ENCODE measurements at places on chromosomes 7 and 10.

DNA sequence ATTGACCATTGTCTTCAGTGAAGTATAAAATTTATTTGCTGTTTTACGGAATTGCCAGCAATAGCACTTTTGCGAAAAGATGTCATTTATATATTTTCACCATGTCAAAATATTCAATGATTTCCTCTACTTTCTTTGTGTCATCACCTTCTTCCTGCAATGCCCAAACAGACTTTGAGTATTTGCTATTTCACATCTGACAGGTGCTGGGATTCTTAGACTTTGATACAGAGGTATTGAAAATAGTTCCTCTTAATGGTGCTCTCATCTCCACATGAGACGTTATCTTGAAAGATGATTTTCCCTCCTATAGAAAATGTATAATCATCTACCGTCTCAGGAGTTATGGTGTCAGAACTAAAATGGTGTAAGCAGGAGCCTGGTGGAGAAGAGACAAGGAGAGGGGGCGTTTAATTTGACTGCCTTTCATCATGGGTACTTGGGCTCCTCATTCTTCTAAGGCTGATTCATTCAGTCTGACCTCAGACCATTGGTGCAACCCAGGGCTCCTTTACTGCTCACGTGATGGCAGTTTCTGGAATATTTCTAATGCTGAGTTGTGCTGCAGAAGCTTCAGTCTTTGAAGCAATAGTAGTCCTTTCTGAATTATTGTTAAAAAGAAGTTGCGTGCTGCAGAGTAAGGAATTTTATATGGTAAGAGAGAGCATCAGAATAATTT, 404.6 kb downstream of the PHTF2 start:
- no peak for DNase-seq

DNA sequence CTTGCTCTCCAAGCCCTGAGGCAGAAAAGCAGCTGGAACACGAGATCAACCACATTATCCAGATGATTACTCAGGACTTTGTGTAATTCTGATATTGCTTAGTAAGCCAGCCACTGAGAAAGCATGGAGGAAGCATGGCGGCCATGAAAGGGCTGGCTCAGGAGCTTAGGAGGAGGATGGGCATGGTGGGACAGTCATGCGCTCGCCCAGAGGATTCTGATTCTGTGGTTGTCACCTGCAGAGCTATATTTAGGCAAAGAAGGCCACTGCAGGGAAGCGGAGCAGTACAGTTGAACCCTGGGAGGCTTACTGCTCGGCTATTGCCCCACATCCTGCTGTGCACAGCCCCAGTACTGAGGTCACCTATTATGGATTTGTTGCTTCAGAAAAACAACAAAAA, 128.8 kb upstream of the DNAJB12 start:
- DNase-seq: no peak

DNA sequence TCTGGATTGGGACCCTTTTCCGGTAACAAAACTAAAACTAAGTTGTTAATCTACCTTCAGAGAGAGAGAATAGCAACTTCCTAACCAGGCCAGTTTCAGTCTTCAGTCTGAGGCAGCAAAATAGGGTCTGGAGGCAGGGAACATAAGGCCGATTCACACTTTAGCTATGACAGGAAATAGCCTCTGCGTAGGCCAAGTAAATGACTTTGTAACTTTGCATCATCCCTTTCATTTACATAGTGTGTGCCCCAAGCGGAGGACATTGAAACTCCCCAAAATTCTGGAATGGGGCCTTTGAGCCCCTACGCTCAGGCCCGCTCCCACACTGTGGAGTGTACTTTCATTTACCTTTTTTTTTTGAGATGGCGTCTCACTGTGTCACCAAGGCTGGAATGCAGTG, 1.7 kb upstream of the UPP1 start:
- DNase-seq: no peak

DNA sequence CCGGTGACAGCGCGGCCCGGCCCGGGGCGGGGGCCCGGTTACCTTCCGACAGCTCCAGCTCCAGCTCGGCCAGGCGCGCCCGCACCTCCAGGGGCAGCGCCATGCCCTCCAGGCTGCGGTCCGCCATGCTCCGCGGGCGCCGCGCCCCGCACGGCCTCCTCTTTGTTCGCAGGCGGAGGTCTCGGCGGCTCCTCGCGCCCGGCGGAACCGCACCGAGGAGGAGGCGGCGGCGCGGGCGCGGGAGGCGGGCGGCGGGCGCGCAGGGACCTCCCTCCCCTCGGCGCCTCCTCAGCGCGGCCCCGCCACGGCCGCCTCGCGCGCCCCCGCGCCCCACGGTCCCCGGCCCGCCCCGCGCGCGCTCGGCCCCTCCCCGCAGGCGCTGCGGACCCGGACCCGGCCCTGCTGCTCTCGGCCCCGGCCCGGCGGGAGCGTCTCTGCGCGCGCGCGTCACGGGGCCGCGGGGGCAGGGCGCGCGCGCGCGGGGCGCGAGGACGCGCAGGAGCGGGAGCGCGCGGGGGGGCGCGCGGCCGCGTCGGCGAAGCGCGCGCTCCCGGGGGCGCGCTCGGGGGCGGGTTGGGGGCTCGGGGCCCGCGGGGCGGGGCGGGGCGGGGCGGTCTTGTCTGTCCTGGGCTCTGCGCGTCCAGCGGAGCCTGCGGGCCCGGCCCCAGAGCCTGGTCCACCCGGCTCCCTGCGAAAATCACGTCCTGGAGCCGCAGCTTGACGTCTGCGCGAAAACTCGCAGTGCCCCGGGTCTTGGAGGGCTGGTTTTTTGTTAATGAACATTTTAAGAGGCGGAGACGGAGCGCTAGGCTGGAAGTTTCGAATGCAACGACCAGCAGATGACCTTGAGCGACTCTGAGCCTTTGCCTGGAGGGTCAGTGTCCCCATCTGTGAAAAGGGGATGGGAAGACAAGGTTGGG, at the start of gene DIP2C:
Gene DIP2C, minus strand, starts transcription at position 217 of the 920 bp plus-strand sequence. Its CDS starts 90 bp downstream, at position 127.
- no peak for DNase-seq

GRCh38 chr7:102933763-102934162, 21.0 kb downstream of the LRRC17 start:
- DNase-seq: peak; percentile 90

DNA sequence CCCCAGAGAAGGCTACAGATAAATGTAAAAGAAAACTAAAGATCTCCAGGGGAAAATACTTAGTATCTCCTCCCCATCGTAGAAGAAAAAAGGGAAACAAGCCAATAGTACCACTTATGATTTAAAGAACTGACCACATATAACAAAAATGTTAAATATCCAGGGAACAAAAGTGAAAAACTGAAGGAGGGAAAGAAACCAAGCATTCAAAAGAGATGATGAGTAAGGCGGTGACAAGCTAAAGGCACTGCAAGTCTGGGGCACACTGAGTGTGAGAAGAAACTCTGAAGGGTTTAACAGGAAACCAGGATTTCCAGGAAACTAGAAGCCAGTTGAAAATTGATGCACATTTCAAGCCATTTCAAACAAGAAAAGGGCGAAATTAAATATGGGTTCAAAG, 226.3 kb downstream of the AHR start:
- no peak for DNase-seq

Measured in coronary artery (tissue), 2 donors.